ENCODE measurements at places on chromosomes 5 and 9. TPM values are rescaled to one million over a fixed set of nuclear protein-coding genes. Genes with fewer than 3 reads are reported as not detected.

Gene FOXD4L6
- 0.05 TPM for total RNA-seq

Gene RUFY1
- total RNA-seq = 48.9 TPM

Gene PGM5
- 3.2 TPM for total RNA-seq

Gene CDH9
- not detected for total RNA-seq

Gene LCN10
- total RNA-seq = 0.15 TPM

Gene NUTM2G
- total RNA-seq = not detected

Gene EGR1
- 16.8 TPM for total RNA-seq

Gene NPM1
- total RNA-seq = 2,657 TPM

Gene SUB1
- total RNA-seq = 300 TPM

Gene OR1N2
- not detected for total RNA-seq

Gene CER1
- not detected for total RNA-seq

Gene CCL21
- not detected for total RNA-seq

Gene HRH2
- total RNA-seq = 0.05 TPM

Gene PCDHAC1
- total RNA-seq = 1.5 TPM

Gene COL15A1
- 1.1 TPM for total RNA-seq

Gene TMEM215
- not detected for total RNA-seq

Gene EQTN
- not detected for total RNA-seq

Gene IL5
- total RNA-seq = not detected

Gene ABO
- total RNA-seq = not detected

Gene PCDHGC5
- total RNA-seq = 1.1 TPM
